ENCODE measurements at places on chromosomes 6 and 20. TPM values are rescaled to one million over a fixed set of nuclear protein-coding genes. Genes with fewer than 3 reads are reported as not detected.

Gene SLC24A3
- 50.5 TPM for total RNA-seq

Gene OR2H1
- not detected for total RNA-seq

Gene PXDC1
- total RNA-seq, result 11.1 TPM

Gene C6orf58
- 1.2 TPM for total RNA-seq

Gene STK35
- total RNA-seq, result 13.4 TPM

Gene TXLNB
- total RNA-seq, result 1.2 TPM

Gene CLDN20
- total RNA-seq, result not detected

Gene GSTA1
- total RNA-seq, result not detected

Gene FAM217A
- not detected for total RNA-seq

Gene HRH3
- 2.3 TPM for total RNA-seq

Gene SEMG1
- total RNA-seq, result not detected

Gene ALDH8A1
- total RNA-seq, result 3.7 TPM

Gene NRSN1
- 31.4 TPM for total RNA-seq

Gene PBOV1
- total RNA-seq, result not detected
